ENCODE measurements at places on chromosomes 3 and 15.
A peak's percentile ranks its signal among the peaks of the same experiment; 100 is the strongest.

DNA sequence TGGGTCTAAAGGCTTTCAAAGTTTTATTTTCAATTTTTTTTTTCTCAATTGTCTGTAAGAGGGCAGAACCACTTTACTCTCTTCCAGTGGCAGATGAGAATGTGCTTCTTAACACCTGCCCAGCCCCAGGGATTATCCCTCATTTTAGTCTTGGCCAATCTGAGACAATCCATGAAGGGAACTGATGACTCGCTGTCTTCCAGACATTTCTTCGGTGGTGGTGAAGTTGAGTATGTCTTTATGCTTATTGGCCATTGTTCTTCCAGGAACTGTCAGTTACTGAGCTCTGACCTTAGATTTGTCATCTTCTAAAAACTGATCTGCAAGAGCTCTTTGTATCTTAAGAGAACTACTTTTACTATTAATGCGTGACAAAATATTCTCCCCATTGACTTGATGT is 139.5 kb downstream of the TJP1 start:
- DNase-seq: peak; percentile 32

DNA sequence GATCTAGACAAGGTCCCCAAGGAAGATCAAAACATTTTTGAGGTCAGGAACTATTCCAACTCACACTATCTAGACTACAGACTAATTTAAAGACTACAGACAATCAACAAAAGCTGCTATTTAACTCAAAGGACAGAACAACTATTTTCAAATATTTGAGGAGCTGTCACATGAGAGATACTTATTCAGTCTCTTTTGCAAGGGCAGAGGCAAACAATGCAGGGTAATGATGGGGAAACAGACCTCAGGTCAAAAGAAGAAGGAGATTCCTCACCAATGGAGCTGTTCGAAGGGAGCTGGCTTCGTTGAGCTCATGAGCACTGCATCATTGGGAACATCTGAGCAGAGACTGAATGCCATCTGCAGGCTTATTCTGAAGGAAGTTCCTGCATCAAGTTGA is 231.9 kb downstream of the DTWD1 start:
- DNase-seq: no peak

DNA sequence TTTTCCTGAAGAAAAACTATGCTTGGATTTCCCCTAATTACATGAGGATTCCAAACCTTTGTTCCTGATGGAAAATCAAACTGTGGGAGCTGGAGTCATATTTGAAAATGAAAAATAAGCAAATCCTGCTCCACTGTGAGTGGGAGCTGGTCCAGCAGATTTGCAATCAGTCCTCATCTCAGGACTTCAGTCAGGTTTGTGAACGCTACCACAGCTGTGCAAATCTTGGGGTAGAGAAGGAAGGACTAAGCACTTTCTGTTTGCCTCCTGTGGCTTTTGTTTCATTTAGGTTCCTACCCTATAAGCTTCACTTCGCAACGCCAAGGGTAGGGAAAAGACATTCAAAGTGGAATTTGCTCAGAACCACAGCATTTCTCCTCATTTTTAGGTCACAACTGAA is 238.2 kb downstream of the TUSC7 start:
- DNase-seq: no peak

DNA sequence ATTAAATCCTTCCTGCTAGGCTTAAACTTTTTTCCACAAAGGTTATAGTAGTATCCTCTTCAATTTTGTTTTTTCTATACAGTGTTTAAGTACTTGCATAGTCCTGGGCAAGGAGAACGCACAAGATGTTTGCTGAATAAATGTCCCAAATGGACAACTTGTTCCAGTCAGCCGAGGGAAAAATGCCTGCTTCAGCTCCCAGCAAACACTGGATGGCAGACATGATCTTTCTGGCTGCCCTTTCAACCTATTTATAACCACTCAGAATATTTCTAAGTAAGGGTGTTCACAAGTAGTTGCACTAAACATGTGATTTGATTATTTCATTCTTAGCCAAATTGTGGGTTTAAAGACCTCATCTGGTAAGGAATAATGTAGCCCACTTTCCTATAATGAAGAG is 29.8 kb downstream of the GNB4 start:
- no peak for DNase-seq

GRCh38 chr3:197023241-197023997 is 6.2 kb downstream of the MELTF start:
- no peak for DNase-seq

DNA sequence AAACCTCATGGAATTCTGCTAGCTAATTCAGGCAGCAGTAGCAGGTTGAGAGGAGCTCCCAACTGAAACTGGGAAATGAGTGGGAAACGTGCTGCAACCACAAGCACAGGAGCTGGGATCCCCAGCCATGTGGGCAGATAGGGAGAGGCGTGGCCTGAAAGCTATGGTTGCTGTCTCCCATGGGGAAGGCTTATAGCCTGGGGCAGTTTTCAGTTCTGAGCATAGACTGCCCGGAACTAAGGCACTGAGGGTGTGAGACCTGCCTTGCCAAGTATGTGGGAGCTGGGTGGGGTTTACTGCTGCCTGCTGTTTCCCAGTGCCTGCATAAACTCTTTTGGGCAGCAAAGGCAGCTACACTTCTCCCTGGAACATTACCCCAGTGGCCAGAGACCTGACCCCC is 229.5 kb downstream of the TUSC7 start:
- DNase-seq: no peak

DNA sequence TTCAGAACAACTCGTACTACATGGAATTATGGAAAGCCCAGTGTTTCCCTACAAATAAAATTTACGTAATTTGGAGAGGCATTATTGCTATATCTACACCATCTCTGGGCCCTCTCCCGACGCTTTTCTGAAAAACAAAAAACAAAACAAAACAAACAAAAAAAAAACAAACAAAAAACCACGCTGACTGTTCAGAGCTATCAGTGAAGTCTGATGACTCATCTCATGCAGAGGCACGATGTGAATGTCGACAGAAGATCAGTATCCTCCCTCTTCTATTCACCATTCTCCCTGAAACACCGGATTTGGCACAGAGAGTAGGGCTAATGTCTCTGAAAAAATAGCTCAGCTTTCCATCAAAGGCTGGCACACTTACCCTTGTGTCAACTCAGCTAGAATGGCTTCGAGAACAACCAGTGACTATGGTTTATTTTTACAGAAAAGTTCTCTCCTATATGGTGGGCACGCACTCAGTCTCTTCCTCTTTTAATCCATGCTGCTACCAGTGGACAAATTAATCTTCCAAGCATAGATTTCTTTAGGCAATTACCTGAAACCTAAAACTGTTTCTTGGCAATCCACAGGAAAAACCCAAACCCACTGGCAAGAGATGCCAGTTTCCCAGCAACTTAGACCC is 1.5 kb downstream of the CRBN start:
- no peak for DNase-seq

DNA sequence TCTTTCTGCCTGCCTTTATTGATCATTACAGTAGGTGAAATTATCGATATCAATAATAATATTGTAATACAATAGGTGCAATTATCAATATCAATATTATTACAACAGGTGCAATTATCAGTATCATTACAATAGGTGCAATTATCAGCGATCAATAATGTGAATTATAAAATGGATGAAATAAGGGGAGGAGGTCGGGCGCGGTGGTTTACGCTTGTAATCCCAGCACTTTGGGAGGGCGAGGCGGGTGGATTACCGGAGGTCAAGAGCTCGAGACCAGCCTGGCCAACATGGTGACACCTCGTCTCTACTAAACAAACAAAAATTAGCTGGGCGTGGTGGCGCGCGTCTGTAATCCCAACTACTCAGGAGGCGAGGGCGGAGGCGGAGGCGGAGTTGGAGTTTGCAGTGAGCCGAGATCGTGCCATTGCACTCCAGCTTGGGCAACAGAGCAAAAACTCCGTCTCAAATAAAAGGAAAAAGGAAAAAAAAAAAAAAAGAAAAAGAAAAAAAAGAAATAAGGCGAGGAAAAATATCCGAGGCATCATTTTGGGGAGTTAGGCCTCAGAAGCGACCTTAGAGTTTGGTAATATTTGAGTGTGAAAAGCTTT is 611 bp upstream of the BNIP2 start:
- peak; percentile 52 for DNase-seq

GRCh38 chr3:126472277-126473006 is 3.2 kb downstream of the ZXDC start:
- DNase-seq: peak; percentile 65

GRCh38 chr3:139935866-139936817 is 1.2 kb downstream of the CLSTN2 start:
- DNase-seq: peak; percentile 2

DNA sequence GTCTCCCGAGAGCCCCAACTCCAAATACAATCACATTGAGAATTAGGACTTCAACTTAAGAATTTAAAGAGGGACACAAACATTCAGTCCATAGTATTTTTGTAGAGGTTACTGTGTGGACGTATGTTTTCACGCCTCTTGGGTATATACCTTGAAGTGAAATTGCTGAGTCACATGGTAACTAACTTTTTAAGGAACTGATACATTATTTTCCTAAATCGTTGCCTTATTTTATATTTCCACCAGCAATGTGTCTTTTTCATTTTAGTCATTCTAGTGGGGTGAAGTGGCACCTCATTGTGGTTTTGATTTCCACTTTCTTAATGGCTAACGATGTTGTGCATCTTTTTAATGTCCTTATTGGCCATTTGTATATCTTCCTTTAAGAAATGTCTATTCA is 11.8 kb downstream of the PARP15 start:
- no peak for DNase-seq

- no peak for DNase-seq
These were observed 10.5 kb upstream of the CCK start for GRCh38 chr3:42276141-42277132.

GRCh38 chr3:50047426-50047825 is 41.3 kb upstream of the RBM5 start:
- no peak for DNase-seq

DNA sequence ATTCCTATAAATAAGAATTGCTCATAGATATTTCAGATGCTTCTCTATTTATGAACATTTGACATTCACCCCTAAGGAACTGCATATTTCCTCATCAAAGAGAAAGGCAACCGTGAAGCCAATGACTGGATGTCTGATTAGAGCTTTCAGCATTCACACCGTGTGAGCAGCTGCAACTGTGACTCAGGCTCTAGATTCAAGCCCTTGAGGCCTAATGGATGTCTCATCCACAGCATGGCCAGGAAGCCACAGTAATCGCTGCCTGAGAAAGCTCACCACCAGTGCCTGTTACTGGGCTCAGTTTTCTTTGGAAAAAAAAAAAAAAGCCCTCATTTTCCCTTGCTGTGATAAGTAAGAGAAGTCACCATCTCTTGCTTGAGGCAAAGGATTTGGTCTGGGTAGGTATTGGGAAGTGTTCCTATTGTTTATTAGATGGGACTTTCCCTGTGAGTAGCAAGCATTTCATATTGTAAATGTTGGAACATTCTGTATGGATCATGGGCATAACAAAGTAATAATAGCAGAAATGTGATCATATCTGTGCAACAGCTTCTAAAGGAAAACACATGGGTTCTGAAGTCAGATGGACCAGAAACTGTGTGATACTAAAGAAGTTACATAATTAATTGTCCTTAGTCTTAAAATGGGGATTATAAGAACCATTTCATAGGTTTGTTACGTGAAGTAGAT is 783.7 kb downstream of the AGBL1 start:
- DNase-seq: peak; percentile 96

- no peak for DNase-seq
These were observed 129.8 kb downstream of the MEIS2 start for GRCh38 chr15:36970522-36970921.

GRCh38 chr3:106299300-106300098 is 430.7 kb upstream of the CBLB start:
- DNase-seq: peak; percentile 48

DNA sequence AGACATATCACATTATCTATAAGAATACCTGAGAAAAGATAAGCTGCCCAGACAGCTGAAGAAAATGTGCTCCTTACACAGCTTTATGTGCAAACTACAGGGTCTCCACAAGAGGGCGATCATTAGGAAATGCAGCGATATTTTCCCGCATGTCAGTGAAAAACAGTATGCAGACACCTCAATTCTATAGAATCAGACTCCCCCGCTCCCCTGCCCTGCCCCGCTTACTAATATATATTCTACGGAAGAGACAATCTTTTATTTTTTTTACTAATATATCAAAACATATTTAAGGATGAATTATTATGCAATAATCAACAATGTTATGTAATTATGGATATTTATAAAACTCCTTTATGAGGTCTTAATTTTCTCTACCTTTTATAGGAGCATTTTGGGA is 681.3 kb downstream of the ROBO1 start:
- peak; percentile 61 for DNase-seq

- no peak for DNase-seq
These were observed 66.8 kb upstream of the PXYLP1 start for GRCh38 chr3:141164852-141165251.

DNA sequence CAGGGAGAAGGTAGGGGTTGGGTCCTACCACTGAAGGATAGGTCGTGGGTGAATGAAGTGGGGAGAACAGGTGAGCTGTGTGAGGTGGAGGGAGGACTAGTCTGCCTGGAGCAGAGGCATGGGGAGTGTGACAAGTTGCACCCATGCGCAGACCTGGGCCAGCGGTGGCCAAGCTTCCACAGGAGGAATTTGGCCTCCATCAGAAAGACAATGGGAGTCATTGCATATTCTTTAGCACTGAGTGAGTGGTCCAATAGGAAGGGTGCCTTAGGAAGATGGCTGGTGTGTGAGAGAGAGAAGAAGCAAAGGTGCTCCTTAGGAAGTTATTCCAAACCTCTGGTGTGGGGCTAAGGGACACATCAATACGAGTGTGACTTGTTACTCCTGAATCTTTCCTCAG is 191.1 kb downstream of the KCNAB1 start:
- DNase-seq: no peak

DNA sequence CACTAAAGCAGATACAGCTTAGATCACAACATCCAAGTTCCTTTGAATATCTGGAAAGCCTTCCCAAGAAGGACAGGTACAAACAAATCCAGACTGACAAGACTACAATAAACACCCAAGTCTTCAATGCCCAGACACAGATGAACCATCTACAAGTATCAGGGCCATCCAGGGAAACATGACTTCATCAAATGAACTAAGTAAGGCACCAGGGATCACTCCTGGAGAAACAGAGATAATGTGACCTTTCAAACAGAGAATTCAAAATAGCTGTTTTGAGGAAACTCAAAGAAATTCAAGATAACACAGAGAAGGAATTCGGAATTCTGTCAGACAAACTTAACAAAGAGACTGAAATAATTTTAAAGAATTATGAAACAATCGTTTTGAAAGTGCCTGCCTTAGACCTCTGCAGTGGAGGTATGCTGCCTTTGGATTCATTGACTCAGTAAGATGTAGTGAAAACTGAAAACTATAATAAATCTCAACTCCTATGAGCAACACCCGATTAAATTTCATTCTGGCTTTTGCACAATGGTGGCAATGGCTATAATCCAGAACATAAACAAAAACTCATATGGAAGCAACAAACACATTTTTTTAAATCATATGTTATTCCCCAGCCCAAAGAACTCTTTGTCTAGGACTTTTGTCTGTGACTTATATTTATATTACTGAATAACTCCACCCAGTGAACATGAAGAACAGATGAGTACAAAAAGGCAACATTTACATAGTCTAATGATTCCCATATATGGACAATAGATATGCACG is 12.6 kb upstream of the COL8A1 start:
- DNase-seq: peak; percentile 83

- DNase-seq: no peak
These were observed 14.2 kb upstream of the CD200R1L start for GRCh38 chr3:112860898-112861297.

- no peak for DNase-seq
These were observed 555.4 kb upstream of the SGO1 start for GRCh38 chr3:20741381-20741780.
